ENCODE measurements at places on chromosomes 7 and 10.

- no peak for DNase-seq
Measured at GRCh38 chr10:18377898-18378297, 237.7 kb downstream of the CACNB2 start.

DNA sequence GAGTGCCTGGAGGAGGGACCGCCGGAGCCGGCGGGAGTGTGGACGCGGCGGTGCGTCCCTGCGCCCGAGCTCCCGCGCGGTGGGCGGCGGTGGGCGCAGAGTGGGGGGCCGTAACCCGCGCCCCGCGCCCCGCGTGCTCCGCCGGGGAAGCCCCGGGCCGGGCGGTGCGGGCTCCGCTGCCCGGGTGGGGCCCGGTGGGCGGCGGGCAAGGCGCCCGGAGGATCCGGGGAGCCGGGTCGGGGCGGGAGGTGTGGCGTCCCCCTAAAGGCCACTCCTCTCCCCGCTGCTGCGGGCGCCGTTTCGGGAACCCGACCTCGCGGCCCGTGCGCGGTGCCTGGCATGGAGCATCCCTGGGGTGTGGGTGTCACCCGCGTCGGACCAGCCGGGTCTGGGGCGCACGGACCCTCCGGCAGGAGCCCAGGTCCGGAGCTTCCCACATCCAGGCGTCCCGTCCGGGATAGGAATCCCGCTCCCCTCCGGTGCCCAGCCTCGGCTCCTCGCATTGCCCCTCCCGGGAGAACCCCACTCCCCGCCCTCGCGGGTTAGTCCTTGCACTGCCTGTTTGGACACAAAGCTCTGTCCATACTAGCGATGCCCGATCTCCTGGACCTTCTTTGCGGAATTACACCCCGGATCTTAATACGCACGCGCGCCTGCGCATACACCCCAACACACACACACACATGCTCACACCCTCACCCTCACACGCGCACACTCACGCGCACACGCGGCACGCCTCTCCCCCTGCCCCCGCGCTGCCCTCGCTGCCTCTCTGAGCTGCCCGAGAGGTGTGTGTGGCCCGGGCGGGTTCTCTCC lies 723 bp downstream of the MTURN start:
- DNase-seq: peak; percentile 23

- DNase-seq: no peak
Measured at GRCh38 chr7:102006695-102007094, 189.3 kb downstream of the CUX1 start.

DNA sequence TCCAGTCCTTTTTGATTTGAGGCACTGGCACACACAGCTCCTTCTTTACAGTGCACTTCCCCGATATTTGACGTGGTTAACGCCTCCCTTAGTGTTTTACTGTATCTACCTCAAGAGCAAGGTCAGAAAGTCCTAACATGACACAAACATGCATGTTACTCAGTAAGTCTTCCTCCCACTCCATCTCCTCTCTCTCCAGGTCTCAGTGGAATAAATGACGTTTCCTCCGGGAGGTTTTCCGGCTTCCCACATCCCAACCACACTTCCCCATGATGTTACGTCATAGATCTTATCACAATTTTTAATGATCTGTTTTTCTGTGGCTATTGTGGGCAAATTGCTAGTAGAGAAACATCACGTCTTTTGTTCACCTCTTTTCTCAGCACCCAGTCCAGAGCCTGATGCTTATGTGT lies 165.7 kb downstream of the PTPN20 start:
- no peak for DNase-seq

DNA sequence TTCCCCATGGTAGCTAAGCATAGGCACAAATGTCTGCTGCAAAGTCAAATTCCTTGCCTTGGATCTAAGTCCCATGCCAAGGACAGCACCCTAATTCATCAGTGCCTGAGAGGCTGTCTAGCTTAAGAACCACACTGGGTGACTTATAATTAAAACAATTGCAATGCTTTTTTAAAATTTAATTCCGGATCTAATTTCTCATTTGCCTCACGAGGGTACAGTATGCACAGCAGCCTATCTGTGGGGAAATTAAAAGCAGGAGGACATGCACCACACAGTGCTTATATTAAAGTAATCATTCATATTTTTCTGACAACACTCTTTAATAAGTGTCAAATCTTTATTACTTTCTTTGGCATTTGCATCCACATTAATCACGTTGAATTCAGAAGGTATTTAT lies 378.8 kb downstream of the GPAM start:
- no peak for DNase-seq

- DNase-seq: no peak
Measured at GRCh38 chr7:142832417-142832816, 22.5 kb upstream of the EPHB6 start.

GRCh38 chr10:131703941-131704340 lies 196.9 kb upstream of the PPP2R2D start:
- DNase-seq: no peak

GRCh38 chr7:43117095-43117494 lies 4.6 kb downstream of the HECW1 start:
- DNase-seq: no peak

DNA sequence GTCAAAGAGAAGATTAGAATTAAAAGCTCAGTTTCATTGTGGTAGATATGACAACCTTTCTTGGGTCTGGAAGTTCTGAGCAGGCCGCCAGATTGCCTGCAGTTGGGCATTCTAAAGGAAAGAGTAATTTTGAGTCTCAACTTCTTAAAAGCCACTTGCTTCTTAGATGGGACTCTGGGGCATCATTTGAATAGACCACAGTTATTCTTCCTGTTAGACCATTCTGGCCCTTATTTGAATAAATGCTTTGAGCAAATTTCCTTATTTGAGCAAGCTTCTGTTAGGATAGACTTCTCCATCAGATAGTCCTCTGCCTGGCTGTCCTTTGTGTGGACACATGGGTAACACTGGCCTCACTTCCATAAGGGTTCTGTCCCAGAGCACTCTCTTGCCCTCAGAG lies 40.2 kb downstream of the SND1 start:
- no peak for DNase-seq

GRCh38 chr10:15166325-15166724 lies 2.2 kb downstream of the NMT2 start:
- DNase-seq: no peak

- no peak for DNase-seq
Measured at GRCh38 chr7:108278281-108278680, 148.1 kb upstream of the LAMB4 start.

DNA sequence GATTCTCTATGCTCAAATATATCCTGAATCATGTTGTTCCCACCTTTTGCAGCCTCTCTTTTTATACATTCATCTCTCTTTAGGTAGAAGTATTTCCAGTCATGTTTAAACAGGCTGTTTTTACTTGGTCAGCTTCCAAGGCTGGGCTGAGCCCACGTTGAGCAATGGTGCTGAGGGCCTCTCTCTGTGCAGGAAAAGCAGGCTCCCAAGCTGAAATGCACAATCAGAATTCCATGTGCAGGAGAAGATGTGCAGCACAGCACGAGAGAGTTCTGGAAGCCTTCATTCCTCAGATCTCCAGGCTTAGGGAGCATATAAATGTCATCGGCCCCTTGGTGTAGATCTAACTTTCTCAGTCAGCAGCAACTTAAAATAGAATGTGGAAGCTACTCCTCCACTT lies 588.5 kb downstream of the TNS3 start:
- no peak for DNase-seq

DNA sequence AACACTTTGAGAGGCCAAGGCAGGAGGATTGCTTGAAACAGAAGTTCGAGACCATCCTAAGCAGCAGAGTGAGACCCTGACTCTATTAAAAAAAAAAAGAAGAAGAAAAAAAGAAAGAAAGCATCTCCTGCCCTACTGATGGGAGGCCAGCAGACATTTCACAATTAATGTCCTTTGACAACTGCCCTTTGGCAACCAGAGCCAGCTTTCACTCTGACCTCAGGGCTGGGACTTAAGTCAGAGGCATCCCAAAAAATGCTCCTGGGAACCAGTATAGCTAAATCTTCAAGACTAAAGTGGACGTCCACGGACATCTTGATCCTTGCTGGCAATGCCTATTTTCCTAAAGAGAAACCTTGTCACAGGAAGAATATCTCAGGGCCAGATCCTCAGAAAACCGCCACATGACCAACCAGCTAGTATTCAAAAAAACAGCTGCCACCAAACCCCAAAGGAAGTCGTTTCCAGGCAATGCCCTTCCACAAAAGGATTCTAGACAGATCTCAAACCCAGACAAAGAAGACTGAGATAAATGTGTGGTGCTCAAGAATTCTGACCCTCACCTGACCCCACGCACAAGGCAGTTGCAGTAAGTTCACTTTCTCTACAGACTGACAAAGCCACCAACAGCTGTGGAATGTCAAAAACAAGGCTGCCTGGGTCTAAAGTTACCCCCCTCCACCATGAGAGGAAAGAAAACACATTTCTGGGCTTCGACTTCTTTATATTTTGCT lies 18.4 kb downstream of the GFRA1 start:
- DNase-seq: no peak

DNA sequence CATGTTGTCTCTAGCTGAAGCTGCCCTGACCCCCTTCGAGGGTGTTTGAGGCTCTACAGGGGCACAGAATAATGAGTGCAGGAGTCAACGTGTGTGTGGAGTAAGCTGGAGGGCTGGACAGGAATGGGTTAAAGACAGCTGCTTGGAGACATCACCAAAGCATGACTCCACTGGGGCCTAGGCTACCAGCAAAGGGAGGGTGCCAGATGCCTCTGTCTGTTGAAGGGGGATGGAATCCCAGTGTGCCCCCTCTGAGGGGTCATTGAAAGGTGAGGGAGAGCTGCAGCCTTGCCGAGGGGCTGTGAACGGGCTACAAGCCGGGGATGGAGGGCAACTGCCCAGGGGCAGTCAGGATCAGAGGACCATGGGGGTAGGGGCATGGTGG lies 51.7 kb upstream of the PODXL start:
- no peak for DNase-seq

- no peak for DNase-seq
Measured at GRCh38 chr10:108966005-108966404, 957.3 kb downstream of the XPNPEP1 start.

DNA sequence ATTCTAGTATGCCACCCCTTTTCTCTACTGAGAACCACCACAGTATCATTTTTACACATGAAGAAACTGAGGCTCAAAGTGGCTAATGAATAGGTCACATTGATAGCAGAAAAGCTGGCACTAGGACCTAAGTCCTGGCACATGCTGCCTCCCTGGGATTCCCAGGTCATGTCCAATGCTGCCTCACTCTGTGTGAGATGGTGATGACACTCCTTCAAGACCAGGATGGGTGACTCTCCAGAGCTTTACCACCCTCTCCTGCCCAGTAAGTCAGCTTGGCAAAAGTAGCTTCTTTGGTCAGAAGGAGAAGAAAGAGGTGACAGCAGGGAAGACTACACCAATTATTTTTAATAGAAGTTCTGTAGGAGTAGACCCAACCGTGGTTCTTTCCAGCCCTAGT lies 13.3 kb upstream of the AKR1B10 start:
- DNase-seq: no peak

DNA sequence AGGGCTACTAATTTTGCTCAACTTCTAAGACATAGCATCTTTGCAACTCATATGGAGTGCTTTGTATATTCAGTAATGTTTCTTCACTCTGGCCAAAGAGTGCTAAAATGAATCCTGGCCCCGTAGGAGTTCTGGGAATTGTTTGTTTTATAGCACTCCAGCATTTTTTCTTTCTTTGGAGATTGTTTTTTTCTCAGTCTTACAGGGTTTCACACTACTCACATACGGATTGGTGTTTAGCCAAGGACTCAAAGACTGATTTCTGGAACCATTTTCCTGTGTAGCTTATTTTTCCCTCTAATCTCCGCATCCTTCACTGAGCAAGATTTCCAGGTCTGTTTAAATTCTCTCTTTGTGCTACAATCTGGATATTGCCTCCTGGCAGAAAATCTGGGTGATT lies 6.4 kb downstream of the TAS2R41 start:
- no peak for DNase-seq

DNA sequence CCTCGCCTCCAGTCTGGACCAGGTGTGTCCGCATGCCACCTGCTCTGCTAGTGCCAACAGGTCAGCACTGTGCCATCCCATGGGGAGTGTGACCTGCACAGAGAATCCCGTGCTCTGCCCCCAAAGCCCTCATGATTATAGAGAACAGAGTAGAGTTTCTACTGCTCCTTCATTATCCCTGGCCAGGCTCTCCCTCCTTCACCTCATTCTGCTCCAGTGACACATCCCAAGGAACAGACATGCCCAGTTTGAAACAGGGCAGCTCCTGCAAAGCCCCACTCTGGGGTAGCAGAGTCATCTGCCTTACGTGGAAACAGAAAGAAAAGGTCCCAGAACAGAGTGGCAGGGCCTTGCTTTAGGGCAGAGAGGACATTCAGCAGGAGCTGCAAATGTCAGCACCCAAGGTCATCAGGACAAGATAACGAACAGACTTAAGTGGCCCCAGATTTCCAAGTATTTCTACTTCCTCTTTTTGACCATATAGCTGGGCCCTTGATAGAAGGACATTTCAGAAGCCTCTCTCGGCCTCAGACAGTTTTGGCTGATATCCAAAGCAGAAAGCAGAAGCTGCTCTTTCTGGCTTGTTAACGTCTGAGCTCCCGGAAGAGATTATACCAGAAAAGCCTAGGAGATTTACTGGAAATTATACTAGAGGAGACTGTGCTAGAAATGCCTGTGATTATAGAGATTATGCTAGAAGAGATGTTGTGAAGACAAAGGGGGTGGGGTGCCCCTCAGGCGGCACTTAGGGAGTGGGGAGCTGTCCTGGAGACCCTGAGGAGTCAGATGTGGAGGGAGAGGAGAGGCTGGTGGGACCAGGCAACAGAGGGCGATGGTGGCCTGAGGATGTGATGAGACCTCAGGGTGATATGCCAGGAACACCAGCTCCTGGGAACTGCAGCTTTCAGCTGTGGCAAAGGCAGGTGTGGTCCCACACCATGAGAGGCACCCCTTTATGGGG lies 12.6 kb downstream of the TMEM176B start:
- no peak for DNase-seq

DNA sequence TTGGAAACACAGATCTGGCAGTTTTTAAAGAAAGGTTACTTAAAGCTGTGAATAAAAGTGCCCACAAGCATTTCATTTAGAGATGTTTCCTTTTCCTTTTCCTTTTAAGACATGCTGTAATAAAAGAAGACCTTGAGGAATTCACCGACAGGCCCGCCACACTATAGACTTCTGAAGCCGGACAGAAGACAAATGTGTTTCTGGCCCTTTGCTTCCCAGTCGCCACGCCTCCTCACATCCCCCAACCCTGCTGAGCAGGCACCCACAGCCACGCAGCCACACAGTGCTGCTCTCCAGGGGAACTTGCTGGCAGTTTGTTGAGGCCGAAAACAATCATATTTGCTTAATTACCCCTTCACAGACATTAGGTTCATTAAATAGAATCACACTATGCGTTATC lies 83.4 kb downstream of the SLC25A13 start:
- DNase-seq: no peak

GRCh38 chr7:116575853-116576252 lies 51.0 kb downstream of the CAV1 start:
- no peak for DNase-seq

Data from activated naive CD8-positive, alpha-beta T cell treated with anti-CD3 and anti-CD28 coated beads, Interleukin-2, amount 50 U/mL, for 16 hours (primary cell).